Activated CD8-positive, alpha-beta T cell treated with anti-CD3 and anti-CD28 coated beads, Interleukin-2, amount 10 ng/mL, durations not matched to agents 7 days and 5 days (primary cell): ENCODE measurements at places on chromosomes 1 and 21. TPM values are rescaled to one million over a fixed set of nuclear protein-coding genes. Genes with fewer than 3 reads are reported as not detected.

Gene RUNX3
- 144 TPM for total RNA-seq

DNA sequence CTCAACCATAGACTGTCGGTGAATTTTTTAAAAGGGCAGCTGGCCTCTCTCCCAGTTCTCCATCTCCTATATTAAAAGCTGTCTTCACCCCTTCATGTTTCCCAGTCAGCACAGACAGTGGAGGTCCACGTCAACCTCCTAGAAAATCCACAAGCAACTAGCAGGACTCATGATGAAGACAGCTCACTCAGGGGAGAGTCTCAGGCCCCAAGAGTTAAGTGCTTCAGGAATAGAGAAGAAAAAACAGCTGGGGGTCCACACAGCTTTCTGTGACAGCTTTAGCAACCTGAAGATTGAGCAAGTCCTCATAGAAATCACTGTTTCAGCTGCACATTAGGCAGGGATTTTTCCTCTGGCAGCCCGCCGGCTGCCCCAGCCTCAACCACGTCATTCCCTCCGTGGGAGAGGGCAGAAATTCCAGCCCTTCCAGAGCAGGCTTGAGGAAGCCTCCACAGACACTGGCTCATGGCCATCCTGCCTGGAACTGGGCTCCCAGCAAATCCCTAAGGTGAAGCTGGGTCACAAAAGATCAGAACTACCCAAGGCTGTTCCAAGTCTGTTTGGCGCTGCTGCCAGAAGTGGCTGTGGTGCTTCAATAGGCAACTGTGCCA, 15.2 kb downstream of the GPR161 start:
- H3K27me3 ChIP-seq: peaks cover 46% of the 10 kb centered on the region
- no peak overlapping the region for H3K27ac ChIP-seq
- no peaks in the 10 kb centered on the region for H3K4me1 ChIP-seq
- no peaks in the 10 kb centered on the region for H3K36me3 ChIP-seq

DNA sequence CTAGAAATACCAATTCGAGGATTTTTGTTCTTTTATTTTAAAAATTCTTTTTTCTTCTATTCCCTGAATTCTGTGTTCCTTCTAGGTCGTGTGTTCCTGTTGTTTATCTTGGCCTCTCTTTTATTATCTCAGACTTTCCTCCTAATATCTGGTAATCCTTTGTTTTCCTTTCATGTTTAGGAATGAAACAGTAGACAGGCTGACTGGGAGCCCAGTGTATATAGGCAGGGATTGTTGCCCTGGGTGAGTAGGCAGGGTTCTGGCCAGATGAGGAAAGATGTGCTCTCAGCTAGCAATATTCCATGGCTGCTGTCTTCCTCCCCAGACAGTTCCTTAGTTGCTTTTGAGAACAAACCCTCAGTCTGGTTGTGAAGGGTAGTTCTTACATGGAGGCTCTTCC, 161.8 kb upstream of the PDE4B start:
- no peak for DNase-seq
- no peaks in the 10 kb centered on the region for H3K27me3 ChIP-seq
- no peak overlapping the region for H3K27ac ChIP-seq
- no peak overlapping the region for H3K4me3 ChIP-seq
- no peaks in the 10 kb centered on the region for H3K4me1 ChIP-seq
- no peaks in the 10 kb centered on the region for H3K36me3 ChIP-seq

GRCh38 chr1:151993734-151994496, at the start of gene S100A10:
TSS of gene S100A10 (minus strand) at chr1:151993859. CDS start at chr1:151986230, 7,629 bp downstream.
- peaks cover 39% of the 10 kb centered on the region for H3K36me3 ChIP-seq
- H3K27ac ChIP-seq: peak within 1 kb of the TSS; percentile 97
- peaks cover 5% of the 10 kb centered on the region for H3K27me3 ChIP-seq
- peak; percentile 88 for DNase-seq

DNA sequence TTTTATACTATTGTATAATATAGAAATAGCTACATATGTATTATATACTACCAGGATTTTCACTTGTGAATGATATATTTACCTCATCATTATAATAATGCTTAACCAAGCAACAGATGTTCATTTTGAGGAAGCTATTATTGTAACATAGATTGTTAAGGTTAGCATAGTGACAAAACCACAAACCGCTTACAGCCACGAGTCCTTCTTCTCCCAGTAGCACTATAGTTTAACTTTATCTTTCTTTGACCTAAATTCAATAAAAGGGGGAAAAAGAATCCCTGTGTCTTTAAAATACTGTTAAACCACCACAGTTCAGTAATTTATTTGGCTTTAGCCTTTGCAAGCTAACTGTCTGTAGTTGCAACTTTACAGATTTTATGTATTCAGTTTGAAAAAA, 1039.4 kb upstream of the B3GALT2 start:
- H3K4me3 ChIP-seq: no peak overlapping the region
- DNase-seq: peak; percentile 33
- H3K27ac ChIP-seq: no peak overlapping the region
- H3K36me3 ChIP-seq: no peaks in the 10 kb centered on the region
- H3K4me1 ChIP-seq: peaks cover 12% of the 10 kb centered on the region
- no peaks in the 10 kb centered on the region for H3K27me3 ChIP-seq

DNA sequence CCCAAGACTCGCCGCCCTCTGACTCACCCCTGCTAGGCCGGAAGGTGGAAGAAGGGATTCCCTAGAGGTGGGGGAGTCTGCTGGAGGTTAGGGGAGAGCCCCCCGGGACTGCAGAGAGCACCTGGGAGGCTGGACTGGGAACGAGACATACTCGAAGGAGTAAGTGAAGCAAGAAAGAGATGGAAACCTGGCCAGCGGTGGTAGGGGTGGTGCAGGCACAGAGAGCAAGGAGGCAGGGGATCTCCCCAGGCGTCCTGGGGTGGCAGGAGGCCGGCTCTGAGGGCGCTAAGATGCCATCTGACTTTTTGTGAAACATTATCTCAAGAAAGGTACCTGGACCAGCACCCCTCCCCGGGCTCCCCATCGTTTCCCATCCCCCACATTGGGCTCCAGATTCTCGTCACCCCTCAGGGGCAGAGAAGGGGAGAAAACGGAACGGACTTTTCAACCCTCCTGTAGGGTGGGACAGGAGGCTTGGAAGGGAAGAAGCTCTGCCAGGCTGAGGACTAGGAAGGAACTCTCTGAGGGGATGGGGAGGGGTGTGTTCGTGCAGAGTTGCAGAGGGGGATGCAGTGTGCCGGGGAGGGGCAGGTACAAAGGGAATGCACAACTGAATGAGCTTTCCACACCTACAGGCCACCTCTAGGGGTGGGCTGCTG, 708 bp downstream of the CHRNB2 start:
- H3K4me1 ChIP-seq: peaks cover 8% of the 10 kb centered on the region
- peaks cover 17% of the 10 kb centered on the region for H3K27me3 ChIP-seq
- no peak overlapping the region for H3K27ac ChIP-seq
- no peak overlapping the region for H3K4me3 ChIP-seq
- no peaks in the 10 kb centered on the region for H3K36me3 ChIP-seq
